ENCODE measurements at places on chromosomes 13 and 19.

GRCh38 chr13:43390619-43391018, 367.2 kb downstream of the DNAJC15 start:
- DNase-seq, result no peak

- DNase-seq, result no peak
These were observed 65.5 kb downstream of the RASA3 start for GRCh38 chr13:114066956-114067355.

- DNase-seq, result no peak
These were observed 305.1 kb downstream of the KCNRG start for GRCh38 chr13:50320271-50320862.

GRCh38 chr13:114315074-114315785, 927 bp downstream of the CHAMP1 start:
- DNase-seq, result no peak

GRCh38 chr13:70623239-70623638, 515.0 kb upstream of the KLHL1 start:
- no peak for DNase-seq

- no peak for DNase-seq
These were observed 314.2 kb downstream of the OLFM4 start for GRCh38 chr13:53342623-53343360.

GRCh38 chr13:97380696-97381095, 53.3 kb upstream of the RAP2A start:
- no peak for DNase-seq

GRCh38 chr13:20721454-20722357, 18.2 kb downstream of the IL17D start:
- no peak for DNase-seq

GRCh38 chr13:113532156-113532806, 41.8 kb upstream of the DCUN1D2 start:
- DNase-seq, result no peak

GRCh38 chr13:71137101-71137500, 729.9 kb downstream of the DACH1 start:
- DNase-seq, result no peak

DNA sequence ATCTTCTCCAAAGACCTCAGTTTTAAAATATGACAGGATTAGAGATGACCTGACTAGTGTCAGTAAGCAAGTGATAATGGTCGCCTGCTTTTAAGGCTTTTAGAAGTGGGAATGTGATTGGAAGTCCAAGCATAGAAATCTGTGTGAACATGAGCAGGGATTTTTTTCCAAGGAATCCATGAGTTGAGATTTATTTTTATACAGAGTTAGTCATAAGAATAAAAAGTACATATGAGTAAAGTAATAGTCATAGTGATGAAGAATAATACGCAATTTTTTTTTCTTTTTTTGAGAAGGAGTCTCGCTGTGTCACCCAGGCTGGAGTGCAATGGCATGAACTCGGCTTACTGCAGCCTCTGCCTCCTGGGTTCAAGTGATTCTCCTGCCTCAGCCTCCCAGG, 1.6 kb downstream of the ZNF546 start:
- DNase-seq, result no peak

- no peak for DNase-seq
These were observed 21.4 kb downstream of the SIGLECL1 start for GRCh38 chr19:51272183-51272810.

DNA sequence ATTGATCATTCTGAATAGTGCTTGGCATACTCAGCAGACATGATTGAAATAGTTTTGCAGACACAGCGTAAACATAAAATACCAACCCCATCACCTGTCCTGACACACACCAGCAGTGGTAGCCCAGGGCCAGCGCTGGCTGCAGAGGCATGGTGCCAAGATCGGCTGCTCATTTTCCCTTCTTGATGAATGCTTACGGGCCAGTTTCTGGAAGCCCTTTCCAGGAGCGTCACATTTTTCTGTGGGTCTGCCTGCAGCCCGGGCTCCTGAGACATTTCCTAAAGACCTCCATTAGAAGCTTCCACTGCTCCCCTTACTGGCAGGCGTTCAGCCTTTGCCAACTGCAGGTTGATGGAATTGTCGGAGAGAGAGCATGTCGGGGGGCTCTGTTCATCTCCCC, 48.6 kb downstream of the CHST8 start:
- DNase-seq, result no peak

DNA sequence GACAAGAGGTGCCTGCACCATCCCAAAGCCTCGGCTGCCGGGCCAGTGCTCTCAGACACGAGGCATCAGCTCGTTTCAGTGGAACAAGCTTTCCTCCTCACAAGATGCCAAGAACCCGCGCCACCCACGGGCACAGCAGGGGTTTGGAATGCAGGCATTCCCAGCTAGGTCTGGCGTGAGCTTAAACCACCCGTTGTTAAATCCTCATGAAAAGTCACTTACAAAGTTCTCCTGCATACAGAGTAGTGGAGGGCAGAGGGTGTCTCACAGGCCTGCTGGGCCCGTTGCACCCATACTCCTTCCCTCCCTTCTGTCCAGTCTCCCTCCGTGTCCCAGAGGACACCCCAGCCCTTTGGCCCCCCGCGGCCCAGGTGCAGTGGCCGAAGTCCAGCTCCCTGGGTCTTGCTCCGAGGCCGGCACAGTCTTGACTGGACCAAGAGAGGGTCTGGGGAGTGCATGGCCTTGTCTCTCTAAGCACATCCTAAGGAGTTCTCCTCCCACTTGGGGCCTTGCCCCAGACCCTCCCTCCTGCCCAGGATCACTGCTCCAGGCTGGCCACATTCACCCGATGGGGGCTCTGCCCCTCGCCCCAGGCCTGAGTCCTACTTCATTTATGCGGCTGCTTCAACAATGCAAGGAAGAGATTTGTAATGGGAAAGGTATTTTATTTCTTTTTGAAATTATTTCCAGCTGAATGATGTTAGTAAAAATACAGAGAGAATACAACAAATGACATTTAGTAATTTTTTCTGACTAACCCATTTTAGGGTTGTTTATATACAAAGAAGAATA, 35.2 kb upstream of the GRTP1 start:
- no peak for DNase-seq

GRCh38 chr19:19653597-19654147, 9.8 kb downstream of the ATP13A1 start:
- DNase-seq, result no peak

DNA sequence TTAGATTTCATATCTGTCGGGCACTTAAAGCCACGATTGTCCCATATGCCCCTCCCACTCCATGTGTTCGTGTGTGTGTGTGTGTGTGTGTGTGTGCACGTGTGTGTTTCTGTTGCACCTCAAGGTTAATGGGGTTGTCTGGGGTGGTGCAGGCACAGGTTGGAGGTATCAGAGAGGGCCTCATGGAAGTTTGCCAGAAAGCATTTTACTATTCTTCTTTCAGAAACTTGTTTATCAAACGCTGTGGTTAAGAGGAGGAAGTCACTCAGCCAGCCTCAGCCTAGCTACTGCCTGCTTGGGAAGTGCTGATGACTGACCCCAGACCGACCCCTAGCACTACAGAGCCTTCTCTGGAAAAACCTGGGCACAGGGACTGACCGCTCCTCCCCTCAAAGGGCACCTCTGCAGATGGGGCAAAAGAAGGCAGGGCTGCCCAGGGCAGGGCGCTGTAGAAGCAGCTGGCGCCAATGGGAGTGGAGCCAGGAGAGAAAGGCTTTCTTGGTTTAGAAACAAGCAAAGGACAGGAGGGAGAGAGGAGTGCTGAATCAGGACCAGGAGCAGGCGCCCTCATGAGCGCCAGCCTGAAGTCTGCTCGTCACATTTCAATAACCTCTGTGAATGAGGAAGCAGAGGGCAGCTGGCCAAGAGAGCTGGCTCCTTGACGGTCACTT, 3.9 kb downstream of the SIAH3 start:
- peak; percentile 14 for DNase-seq

DNA sequence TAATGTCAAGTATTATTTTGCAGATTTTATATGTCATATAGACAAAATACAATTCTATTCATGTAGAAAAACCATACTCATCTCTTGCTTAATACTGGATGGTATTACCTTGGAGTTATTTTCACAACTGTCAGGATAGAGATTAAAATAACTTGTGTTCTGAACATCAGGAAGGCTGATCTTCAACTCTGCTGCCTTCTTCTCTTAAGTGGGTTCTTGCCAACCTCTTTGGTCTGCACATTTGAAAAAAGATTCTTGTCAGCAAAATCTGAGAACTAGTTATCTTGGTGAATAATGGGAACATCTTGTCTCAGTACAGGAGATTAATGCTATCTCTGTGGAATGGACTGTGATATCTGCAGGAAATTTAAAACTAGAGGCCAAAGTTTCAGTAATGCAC, 95.2 kb upstream of the FAM216B start:
- no peak for DNase-seq

- peak; percentile 23 for DNase-seq
These were observed 12.8 kb downstream of the FUT6 start for GRCh38 chr19:5826531-5827341.

DNA sequence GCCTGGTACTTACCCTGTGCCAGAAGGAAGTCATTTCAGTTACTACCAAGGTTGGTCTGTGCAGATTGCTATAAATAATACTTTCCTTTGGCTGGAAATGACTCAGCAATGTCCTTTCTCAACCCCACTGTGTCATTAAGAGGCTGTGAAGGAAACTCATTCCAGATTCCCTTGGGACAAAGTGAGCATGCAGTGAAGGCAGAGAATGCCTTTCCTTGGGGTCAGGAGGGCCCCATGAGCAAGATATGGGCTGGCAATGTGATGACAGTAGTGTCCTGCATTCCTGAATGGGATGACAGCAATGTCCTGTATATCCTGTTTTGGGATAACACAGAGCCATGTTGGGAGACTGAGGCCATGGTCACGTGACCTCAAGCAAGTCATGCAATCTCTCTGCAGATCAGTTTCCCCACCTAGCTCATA, 213.1 kb upstream of the TMTC4 start:
- DNase-seq, result no peak
